ENCODE measurements at places on chromosomes 7 and 10.

- no peak for DNase-seq
These were observed 329.9 kb upstream of the VWC2 start for GRCh38 chr7:49443515-49443914.

DNA sequence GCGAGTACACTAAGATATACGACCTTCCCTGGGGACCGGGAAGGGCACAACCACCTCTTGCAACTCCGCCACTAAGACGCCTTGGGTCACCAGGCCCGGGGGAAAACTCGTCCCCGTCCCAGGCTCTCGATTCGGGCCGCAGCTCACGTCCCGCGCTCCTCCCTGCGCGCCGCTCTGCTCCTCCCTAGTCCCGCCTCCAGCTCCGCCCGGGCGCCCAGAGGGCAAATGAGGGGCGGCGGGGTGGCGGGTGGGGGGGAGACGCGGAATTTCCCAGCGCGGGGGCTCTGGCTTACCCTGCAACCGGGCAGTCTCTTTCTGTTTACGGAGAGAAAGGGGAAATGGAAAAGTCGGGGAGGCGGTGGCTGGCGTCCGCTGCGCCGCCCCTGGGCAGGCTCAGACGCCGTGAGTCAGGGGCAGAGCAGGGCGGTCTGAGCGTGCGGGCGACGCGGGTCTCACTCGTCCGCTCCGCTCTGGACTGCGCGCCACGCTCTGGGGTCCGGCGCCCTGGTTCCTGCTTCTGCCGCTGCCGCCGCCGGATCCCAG lies at the start of gene MAP3K8:
TSS of gene MAP3K8 (plus strand) at position 455 of the 543 bp plus-strand sequence. CDS start 4,755 bp downstream, outside the sequence.
- peak; percentile 85 for DNase-seq

- no peak for DNase-seq
These were observed 21.1 kb upstream of the EZH2 start for GRCh38 chr7:148905093-148905666.

GRCh38 chr10:21919117-21919516 lies 84.4 kb downstream of the DNAJC1 start:
- no peak for DNase-seq

DNA sequence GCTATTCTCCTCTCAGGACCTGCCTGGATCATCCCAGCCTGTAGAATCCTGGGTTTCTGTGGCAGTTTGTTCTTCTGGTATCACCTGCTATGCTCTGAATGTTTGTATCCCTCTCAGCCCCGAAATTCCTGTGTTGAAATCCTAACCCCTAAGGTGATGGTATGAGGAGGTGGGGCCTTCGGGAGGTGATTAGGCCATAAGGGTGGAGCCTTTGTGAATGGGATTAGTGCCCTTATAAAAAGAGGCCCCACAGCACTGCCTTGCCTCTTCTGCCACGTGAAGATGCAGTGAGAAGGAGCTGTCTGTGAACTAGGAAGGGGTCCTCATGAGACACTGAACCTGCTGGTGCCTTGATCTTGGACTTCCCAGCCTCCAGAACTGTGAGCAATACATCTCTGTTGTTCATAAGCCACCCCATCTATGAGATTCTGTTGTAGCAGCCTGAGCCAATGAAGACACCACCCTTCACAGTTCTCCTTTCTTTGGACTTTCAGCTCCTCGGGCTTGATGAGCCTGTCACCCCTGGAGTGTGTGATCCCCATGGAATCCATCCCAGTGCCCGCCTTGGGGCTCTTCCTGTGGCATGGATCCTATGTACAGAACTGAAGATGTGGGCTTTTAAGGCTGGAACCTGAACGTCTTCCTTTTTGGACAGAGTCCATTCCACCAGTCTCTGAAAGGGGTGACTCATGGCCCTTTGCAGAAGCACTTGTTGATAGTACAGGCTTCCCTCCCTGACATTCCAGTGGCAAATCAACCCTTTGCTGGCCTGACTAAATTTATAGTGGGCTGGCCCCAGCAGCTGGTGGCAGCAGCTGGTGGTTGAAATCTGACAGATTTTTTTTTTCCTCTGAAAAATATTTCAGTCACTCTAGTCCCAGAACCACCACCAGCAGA lies 138.0 kb downstream of the TACC2 start:
- DNase-seq = no peak

DNA sequence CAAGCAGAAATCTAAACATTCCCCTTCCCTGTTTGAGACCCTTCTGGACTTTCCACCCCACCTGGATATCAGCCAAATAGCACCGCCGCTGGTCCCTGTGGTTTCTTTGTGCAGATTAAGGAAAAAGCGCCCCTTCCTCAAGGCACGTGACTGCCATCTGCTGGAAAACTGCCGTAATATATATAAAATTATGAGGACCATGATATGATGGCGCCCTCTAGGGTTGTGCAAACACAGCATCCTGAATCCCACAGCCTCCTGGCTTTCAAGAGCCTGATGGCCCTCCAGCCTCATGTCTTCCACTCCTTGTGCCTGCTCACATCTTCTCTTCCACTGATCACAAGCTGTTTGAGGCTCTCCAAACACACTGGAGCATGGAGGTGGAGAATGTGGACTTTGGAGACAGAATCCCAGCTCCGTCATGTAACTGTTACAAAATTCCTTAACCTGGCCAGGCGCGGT lies 121.3 kb downstream of the MYL10 start:
- DNase-seq = peak; percentile 57

GRCh38 chr7:129401967-129402860 lies 32.0 kb upstream of the STRIP2 start:
- DNase-seq = peak; percentile 34
